Heart left ventricle (tissue), 16 donors: ENCODE measurements at places on chromosomes 4 and X. TPM values are rescaled to one million over a fixed set of nuclear protein-coding genes. Genes with fewer than 3 reads are reported as not detected.

DNA sequence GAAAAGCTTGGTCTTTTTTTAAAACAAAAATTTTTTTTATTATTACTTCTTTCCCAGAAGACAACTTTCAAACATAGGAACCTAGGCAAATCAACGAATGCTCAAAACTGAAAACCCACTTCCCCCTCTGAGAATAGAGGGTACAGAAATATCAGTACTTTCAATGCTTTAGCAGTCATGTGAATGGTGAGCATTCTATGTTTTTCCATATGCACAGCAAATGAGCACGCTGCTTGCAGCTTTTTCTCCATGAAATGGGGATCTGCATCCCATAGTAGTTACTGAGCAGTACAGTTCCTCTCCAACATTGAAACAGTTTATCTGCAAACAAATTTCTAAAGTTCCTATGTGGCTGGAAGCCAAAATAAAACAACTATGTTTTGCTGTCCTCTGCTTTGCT lies 108.4 kb upstream of the BMP2K start:
- no peak overlapping the region for H3K4me3 ChIP-seq
- no peaks in the 10 kb centered on the region for H3K27me3 ChIP-seq
- no peak overlapping the region for H3K27ac ChIP-seq
- H3K4me1 ChIP-seq, result peaks cover 25% of the 10 kb centered on the region
- H3K36me3 ChIP-seq, result no peaks in the 10 kb centered on the region

DNA sequence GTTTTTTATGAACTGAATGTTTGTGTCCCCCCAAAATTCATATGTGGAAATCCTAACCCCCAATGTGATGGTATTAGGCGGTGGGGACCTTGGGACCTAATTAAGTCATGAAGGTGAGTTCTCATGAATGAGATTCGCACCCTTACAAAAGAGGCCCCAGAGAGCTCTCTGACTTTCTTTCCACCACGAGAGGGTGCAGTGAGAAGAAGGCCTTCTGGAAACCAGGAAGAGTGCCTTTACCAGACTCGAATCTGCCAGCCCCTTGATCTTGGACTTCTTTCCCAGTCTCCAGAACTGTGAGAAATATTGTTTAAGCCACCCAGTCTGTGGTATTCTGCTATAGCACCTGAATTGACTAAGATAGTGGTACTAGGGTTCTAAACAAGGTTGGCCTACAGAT lies 40.8 kb downstream of the STK26 start:
- no peaks in the 10 kb centered on the region for H3K4me1 ChIP-seq
- H3K27me3 ChIP-seq, result no peaks in the 10 kb centered on the region
- H3K27ac ChIP-seq, result no peak overlapping the region
- DNase-seq, result no peak
- no peaks in the 10 kb centered on the region for H3K36me3 ChIP-seq
- H3K4me3 ChIP-seq, result no peak overlapping the region

Gene CPXCR1
- polyA plus RNA-seq, result not detected

GRCh38 chr4:128582427-128582870 lies 227.1 kb upstream of the JADE1 start:
- DNase-seq, result no peak
- H3K27ac ChIP-seq, result no peak overlapping the region
- peaks cover 8% of the 10 kb centered on the region for H3K4me1 ChIP-seq

Gene ADAMTS3
- 0.08 TPM for polyA plus RNA-seq

DNA sequence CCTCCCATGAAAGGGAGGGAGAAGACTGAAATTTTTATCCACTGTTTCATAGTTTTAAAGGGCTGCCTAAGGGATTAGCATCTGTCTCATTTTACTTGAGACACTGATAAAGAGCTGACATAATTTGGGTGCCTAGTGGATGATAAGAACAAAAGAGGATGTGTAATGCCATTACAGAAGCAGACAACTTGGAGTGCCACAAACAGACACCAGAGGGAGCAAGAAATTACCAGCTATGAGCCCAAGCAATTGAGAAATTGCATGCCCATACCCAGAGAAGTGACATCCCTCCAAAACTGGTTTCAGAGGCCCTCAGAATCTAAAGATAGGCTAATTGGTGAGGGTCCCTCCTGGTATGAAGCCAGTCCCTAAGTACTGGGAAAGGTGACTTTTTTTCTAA lies 38.5 kb upstream of the POU3F4 start:
- H3K4me1 ChIP-seq, result no peaks in the 10 kb centered on the region
- H3K4me3 ChIP-seq, result no peak overlapping the region
